ENCODE measurements at places on chromosomes 1 and 21.

DNA sequence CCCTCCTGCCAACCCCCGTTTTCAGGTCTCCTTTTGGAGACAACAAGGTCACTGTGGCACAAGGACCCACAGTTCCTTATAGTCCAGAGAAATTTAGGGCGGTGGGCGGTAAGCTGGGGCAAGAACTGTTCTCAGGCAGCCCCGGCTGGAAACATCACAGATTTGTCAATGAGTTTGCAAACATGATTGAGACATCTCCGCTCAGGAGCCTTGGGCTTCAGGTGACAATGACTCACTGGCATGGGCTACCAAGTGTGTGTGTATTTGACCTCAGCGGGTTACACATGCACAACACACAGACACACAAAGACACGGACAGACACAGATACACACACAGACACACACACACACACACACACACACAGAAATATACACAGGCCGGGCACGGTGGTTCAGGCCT, 58.2 kb upstream of the ABCG1 start:
- no peak for DNase-seq

GRCh38 chr1:234969581-234970400, 158.8 kb downstream of the TOMM20 start:
- DNase-seq, result peak; percentile 63

- no peak for DNase-seq
Observed at GRCh38 chr1:243316366-243316989, 60.6 kb downstream of the SDCCAG8 start.

DNA sequence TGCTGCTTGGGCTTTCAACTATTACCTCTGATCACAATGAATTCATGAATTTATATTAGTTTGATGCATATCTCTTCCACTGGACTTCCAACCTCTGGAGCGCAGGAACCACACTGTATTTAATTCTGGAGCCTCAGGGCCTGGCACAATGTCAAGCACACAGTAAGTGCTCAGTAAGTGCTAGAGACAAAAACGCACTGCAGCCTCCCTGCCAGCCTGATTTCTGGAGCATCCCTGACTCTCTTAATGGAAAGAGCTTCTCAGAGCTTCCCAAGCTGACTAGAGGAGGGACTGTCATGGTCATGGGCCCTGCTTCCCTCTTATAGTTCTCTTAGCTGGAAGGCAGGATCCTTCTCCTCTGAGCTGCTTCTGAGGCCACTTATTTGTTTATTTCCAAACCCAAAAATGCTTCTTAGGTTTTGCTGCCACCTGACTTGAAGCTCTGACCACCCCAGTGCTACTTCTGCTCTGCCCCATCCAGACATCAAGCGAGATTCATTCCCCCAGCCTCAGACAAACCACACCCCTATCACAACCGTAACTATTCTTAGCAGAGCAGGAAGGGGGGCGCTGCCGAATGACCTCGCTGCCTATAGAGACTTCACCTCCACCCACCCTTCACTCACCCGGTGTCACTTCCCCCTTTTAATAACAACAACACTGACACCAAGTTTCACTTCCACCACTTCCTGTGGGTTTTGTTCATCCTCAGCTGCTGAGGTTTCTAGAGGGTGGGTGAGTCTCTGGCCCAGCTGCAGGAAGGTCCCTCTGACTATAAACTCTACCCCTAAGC, 33.6 kb downstream of the NUAK2 start:
- DNase-seq, result no peak

GRCh38 chr1:232627171-232627570, 2.8 kb downstream of the SIPA1L2 start:
- no peak for DNase-seq

DNA sequence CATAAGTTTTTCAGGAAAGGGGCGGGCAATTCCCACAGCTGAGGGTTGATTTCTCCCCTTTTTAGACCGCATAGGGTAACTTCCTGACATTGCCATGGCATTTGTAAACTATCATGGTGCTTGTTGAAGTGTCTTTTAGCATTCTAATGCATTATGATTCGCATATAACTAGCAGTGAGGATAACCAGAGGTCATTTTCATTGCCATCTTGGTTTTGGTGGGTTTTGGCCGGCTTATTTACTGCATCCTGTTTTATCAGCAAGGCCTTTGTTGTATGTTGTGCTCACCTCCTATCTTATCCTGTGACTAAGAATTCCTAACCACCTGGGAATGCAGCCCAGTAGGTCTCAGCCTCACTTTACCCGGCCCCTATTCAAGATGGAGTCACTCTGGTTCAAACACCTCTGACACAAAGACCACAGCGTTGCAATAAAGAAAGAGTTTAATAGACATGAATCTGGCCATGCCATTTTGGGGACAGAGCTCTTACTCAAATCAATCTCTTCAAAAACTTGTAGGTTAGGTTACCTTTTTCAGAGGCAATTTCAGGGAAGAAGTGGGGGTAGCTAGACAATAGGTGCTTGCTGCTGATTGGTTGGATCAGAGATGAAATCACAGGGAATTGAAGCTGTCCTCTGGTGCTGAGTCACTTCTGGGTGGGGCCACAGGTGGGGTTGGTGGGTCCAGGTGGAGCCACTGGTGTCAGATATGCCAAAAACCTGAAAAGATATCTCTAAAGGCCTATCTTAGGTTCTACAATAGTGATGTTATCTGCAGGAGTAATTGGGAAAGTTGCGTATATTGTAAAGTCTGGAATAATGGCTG, 23.3 kb downstream of the TBX19 start:
- no peak for DNase-seq

- no peak for DNase-seq
Observed at GRCh38 chr21:44889625-44890337, 16.3 kb upstream of the PTTG1IP start.

DNA sequence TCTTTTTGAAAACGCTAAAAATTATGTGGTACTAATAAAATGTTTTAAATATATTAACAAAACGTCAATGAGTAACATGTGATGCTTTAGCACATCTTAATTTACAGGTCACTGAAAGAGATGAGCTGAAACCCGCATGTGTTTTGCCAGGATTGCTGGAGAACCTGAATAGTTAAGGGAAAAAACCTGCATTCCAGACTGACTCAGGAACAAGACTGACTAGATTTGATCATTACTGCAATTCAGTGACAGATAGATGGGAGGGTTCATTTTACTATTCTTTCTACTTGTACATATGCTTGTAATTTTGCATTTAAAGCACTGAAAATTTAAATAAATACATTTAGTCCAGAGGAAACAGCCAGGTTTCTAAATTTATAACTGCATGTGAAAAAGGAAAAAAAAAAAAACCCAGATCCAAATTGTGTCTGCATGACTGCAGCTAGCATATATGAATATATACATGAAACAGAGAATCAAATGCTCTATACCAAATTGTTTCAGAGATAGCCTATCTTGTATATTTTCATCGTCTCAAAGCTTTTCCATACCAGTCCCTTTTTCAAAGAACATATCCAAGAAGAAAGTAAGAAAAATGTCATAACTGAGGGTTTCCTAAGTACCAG, 71.7 kb downstream of the APP start:
- DNase-seq, result no peak

GRCh38 chr1:90710579-90711536, 6.2 kb downstream of the BARHL2 start:
- no peak for DNase-seq

- no peak for DNase-seq
Observed at GRCh38 chr1:159828581-159829272, 2.1 kb downstream of the SLAMF8 start.

- no peak for DNase-seq
Observed at GRCh38 chr1:211677659-211678058, 2.2 kb upstream of the NEK2 start.

- DNase-seq, result no peak
Observed at GRCh38 chr21:44710294-44710665, 1.1 kb downstream of the TSPEAR start.

- DNase-seq, result no peak
Observed at GRCh38 chr1:61980561-61980960, 214.1 kb upstream of the L1TD1 start.

DNA sequence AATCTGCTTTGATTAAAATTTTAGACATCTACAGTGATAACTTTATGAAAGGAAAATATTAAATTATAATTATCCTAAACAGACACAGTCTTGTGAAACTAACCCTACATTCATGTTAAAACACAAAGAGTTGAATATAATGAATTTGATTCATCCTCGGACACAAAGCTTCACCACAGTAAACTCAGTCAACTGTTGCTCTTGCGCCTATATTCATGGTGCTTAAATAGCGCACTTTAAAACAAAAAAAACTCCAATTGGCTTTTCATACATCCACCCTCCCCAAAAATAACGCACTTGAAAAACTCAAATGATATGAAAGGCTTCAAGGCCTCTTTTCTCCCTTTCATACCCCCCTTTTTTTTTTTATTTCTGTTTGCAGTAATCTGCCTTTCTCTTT, 260.3 kb downstream of the FAF1 start:
- no peak for DNase-seq

GRCh38 chr21:19343711-19344110, 940.1 kb upstream of the TMPRSS15 start:
- DNase-seq, result no peak

DNA sequence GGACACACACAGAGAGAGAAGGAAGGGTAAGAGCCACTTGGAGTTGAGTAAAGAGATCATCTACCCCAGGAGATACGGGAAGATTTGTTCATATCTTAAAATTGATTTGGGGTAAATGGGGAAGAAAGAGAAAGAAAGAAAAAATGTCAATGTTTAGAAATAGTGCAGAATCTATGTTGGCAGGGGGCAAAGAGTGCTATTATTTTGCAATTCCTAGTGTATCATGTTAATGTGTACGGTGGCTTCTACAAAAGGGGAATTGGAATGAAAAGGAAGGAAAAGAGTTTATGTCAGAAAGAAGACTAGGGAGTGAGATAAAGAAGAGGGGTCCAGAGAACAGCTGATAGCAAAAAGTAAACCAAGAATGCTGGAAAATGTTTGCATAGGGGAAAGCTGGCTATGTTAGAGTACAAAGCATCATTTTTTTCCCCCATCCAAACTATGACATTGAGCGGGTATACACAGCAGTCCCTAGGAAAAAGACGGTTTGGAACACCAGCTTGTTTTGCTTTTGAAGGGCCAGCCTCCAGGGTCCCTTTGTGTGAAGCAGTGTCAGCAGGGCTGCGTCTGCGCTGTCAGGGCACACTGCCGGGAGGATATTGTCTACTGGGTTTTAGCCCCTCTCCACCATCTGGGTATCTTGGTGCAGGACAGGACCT, 10.8 kb downstream of the LRRC8D start:
- DNase-seq, result no peak

GRCh38 chr1:94971491-94971924, 44.6 kb upstream of the CNN3 start:
- no peak for DNase-seq

- DNase-seq, result no peak
Observed at GRCh38 chr1:165686121-165686970, 12.0 kb downstream of the ALDH9A1 start.

GRCh38 chr1:47179017-47179987, 10.5 kb downstream of the PDZK1IP1 start:
- DNase-seq, result peak; percentile 81

DNA sequence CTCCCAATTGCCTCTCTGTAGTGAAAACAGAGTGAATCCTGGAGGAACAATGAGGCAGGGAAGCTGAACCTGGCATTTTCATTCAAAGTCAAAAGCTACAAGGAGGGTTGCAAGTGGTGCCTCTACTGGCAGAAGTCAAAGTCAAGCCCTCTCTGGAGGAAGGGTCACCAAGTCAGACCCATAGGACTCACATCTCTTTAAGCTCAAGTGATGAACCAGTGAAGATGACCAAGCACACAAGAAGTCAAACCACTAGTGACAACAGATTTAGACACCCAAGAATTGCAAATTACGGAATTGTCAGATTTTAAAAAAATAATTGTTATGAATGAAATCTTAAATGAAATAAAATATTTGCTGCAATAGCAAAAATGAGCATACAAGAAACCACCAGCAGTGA, 81.1 kb upstream of the ATP1B1 start:
- no peak for DNase-seq

GRCh38 chr1:182575540-182576149, 13.4 kb downstream of the RNASEL start:
- no peak for DNase-seq

GRCh38 chr1:3052501-3052900, 16.5 kb upstream of the PRDM16 start:
- no peak for DNase-seq

GRCh38 chr1:118688891-118689290, 299.3 kb downstream of the TBX15 start:
- no peak for DNase-seq

- peak; percentile 44 for DNase-seq
Observed at GRCh38 chr1:110605901-110606656, at the start of gene KCNA2. KCNA2 (minus strand) TSS chr1:110606358; CDS start chr1:110604782, 1,576 bp downstream.

DNA sequence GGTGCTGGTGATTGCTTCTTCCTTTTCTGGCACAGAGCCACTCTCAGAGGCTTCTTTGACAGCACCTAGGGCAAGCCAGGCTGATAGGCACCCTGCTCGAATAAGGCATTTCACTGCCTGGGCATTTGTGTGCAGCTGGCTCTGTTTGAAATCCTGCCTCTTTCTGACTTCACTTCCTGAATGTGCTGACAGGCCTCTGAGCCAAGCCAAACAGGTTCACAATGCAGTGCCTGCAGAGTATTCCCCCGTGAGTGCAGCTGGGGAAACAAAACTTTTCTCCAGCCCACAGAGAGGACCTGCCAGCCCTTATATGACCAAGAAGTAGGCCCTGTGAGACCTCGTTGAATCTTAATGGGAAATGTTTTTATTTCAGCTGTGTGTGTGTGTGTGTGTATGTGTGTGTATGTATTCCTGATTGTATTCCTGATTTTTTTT, 10.4 kb downstream of the JUN start:
- DNase-seq, result no peak
